ENCODE measurements at places on chromosomes 7 and 10.

DNA sequence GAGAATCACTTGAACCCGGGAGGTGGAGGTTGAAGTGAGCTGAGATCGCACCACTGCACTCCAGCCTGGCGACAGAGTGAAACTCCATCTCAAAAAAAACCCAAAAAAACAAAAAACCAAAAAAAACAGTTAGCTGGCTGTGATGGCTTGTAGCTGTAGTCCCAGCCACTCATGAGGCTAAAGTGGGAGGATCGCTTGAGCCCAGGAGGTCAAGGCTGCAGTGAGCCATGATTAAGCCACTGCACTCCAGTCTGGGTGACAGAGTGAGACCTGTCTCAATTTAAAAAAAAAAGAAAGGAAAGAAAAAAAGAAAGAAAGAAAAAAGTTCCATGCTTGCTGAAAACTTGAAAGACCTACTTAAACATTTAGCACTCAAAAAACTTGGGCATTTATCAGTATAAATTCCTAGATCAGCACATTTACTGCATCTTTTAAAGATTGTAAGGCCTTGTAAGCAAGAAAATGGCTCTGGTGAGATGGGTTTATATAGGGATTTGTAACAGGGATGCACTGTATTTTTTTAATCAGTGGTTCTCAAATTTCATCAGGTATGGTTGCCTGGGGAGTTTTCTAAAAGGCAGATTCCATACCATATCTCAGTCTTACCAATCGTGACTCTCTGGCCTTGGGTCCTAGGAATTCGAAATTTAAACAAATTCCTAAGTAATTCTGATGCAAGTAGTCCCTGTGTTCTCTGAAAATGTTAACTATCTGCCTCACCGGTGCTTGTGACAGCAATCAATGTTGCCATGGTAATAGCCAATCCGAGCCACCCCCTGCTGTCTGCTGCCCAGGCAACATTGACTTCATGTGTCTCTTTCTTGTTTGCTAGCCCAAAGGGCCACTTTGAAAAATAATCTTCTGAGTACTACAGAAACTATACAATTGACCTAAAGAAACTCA is 11.5 kb upstream of the NT5C2 start:
- no peak for DNase-seq

DNA sequence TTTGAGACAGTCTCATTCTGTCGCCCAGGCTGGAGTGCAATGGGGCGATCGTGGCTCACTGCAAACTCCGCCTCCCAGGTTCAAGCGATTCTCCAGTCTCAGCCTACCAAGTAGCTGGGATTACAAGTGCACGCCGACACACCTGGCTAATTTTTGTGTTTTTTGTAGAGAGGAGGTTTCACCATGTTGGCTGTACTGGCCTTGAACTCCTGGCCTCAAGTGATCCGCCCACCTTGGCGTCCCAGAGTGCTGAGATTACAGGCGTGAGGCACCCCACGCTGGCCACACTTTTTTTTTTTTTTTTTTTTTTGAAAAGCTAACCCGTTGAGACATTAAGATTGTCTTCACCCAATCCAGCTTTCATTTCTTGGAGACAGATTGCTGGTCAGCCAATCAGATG is 2.1 kb downstream of the ZNF273 start:
- peak; percentile 24 for DNase-seq

- DNase-seq = no peak
These were observed 52.1 kb downstream of the STRA8 start for GRCh38 chr7:135285547-135286233.

DNA sequence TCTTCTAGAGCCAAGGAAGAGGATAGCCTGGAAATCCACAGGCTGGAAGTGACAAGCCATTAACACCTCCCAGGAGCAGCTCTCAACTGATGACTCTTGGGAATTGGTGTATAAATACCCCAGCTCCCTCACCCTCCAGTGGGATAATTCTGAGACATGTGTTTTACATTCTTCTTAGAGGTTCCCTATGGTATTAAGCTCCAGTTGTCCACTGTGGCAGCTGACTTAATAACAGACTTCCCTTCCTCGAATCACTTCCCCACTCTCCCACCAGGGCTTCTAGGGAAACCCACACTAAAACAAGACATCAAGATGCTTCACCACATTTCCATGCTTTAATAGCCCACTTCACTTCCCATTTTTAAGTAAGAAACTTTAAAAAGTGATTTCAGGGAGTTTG is 47.2 kb downstream of the FAM107B start:
- DNase-seq = no peak

- peak; percentile 49 for DNase-seq
These were observed 225.2 kb upstream of the PRSS58 start for GRCh38 chr7:142482891-142483658.

- peak; percentile 75 for DNase-seq
These were observed 22.8 kb downstream of the RGR start for GRCh38 chr10:84267503-84268126.

GRCh38 chr10:79056736-79057391 is 11.9 kb upstream of the ZMIZ1 start:
- DNase-seq = no peak

GRCh38 chr10:58266003-58266825 is 1.5 kb downstream of the IPMK start:
- peak; percentile 21 for DNase-seq

DNA sequence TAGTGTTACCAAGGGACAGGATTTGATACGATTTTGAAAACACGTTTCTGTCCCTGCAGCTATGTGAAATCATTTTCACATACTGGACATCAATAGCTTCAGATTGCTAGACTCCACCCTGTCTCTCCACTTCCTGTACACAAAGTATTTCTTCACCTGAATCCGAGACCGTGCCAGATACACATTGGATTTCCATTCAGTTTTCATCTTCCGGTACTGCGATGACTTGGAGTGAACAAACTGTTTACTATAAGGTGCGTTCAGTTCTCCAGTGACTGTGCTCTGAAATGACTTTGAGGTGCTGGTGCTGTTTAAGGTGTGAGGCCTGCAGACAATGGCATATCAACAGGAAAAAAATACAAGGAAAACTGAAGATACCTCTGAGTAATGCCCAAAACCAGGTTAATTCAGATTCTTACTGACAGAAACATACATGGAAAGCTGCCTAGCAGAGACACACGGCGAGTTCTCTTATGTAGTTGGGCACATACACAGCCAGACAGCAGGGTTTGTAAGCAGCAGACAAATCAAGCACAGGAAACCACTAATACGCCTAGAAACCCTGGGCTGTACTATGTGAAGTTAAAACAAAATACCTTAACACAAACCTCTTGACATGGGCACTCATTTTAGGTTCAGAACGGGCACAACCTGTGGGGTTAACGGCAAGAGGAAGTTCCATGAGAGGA is 119.2 kb downstream of the GALNT11 start:
- DNase-seq = no peak

DNA sequence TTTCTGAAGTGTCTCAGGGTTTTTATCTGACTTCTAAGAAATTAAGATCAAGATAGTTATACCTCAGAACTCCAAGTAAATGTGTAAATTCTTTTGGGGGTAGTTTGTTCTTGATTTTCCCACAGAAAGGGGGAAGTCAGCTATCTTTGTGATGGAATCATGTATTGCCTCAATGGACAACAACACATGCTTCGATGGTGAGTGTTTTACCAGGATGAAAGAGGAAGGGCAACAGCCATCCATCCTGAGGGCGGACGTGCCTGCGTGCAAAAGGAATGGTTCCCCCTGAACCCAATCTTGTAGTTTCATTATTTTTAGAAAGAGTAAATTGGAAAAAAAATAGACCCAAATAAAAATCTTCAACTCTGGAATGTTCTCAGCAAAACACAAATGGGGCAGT is 67.2 kb upstream of the ZPBP start:
- no peak for DNase-seq

DNA sequence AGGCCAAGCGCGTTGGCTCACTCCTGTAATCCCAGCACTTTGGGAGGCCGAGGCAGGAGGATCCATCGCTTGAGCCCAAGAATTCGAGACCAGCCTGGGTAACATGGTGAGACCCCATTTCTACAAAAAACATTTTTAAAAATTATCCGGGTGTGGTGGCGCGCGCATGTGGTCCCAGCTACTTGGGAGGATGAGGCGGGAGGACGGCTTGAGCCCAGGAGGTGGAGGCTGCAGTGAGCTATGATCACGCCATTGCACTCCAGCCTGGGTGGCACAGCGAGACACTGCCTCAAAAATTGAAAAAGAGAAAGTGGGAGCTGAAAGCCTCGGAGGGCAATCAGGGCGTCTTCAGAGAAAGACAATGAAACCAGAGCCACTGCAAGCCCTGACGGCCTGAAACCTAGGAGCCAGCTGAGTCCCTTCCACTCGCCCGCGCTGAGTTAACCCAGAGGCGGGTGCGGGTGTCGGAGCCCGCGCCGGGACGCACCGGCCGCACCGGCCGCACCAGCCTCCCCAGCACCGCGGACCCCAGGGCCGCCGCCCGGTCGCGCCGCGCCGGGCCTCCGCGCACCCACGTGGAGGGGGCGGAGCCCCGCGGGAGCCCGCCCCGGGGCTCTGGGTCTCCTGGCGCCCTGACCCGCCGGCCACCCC is 22.4 kb downstream of the ZFAND2A start:
- no peak for DNase-seq

DNA sequence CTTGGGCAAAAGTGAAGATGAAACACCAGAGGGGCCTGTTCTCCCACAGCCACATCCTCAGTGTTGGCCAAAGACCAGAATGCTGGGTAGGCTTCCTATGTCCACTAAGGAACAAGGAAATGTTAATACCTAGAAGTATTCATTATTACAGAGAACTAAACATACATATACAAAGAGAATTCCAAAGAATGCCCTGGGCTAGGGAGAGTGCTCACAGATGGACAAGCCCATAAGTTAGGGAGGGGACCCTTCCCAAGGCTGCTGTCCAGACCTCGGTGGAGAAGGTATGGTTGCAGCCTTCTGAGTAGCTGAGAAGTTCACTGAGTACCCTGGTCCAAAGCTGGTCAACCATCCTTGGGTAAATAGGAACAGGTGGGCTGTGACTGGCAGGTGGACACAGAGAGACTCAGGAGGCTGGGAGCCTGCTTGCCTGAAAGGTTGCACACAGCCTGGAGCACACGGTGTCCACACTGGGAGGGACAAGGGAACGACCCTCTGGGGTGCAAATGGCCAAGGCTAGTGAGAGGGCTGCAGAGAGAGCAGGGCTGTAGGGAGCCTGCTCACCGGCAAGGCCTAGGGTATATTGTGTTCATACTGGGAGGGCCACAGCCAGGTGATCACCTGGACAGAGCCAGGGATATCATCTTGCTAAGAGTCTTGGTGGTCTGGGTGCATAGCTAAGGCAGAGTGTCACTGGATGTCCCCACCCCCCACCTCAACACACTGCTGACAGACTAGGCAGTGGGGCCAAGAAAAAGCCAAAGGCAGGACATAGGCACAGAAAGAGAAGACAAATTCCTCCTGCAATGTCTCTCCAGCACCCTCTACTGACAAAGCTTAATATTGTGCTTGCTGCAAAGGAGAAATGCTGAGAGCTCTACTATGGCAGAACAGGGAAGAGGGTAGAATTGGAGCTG is 40.3 kb downstream of the CPVL start:
- DNase-seq = no peak

- DNase-seq = peak; percentile 67
These were observed 65.3 kb downstream of the PDIA4 start for GRCh38 chr7:148962823-148963582.

DNA sequence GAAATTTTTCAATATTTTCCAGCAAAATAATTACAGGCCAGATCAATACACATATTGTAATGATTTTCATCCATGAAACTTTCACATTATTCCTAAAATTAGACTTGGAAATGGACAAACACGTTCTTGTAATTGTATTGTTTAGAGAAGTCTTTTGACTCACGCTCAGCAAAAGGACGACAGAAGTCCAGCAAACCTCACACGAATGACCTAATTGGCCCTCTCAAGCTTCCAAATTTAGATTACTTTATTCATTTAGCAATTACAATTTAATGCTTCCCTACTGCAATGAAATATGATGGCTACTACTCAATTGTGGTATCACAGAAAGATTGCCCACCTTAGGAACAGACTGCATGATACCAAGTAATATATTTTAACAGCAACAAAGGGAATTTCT is 702.2 kb downstream of the MAGI2 start:
- no peak for DNase-seq

DNA sequence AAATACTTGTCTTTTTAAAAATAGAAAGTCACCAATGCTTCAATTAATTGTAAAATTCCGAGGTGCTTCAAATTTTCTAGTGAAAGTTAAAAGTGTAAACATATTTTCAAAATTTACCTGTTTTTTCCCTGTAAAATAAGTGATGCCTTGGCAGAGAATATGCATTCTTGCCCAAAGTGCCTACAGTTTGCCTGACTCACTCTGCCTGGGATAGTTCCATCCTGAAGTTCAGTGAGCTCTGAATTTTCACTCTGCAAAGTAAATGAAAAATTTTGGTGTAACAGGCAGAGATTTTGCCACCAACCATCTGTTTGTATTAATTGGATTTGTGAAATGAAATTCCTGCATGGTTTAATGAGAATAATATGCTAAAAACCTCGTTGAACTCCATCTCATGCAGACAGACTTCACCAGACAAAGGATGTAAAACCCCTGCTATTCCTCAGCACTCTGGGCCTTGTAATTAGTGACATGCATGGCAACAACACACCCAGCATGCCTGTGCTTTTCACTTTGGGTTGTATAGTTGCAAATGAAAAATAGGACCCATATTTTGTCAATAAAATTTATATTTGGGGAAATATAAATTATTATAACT is 117.4 kb upstream of the GNAI1 start:
- no peak for DNase-seq

DNA sequence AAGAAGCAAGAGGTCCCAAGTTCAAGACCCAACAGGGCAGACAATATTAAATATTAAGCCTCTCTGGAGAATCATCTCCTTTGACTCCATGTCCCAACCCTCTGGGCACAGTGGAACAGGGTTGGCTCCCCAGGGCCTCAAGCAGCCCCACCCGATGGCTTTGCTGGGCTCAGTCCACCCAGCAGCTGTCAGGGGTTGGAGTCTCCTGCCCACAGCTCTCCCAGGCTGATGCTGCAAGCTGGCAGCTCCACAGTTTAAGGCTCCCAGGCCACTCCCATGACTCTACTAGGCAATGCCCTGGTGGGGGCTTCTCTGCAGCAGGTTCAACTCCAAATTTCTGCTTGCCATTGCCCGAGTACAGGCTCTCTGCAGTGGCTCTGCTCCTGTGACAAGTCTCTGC is 55.1 kb downstream of the LARP4B start:
- DNase-seq = no peak
